ENCODE measurements at places on chromosomes 7 and 10.

- no peak for DNase-seq
These were observed 18.0 kb downstream of the IMPDH1 start for GRCh38 chr7:128391805-128392204.

GRCh38 chr7:8637322-8637721, 203.9 kb downstream of the NXPH1 start:
- no peak for DNase-seq

GRCh38 chr10:5288359-5288758, 76.4 kb upstream of the UCN3 start:
- DNase-seq = no peak

DNA sequence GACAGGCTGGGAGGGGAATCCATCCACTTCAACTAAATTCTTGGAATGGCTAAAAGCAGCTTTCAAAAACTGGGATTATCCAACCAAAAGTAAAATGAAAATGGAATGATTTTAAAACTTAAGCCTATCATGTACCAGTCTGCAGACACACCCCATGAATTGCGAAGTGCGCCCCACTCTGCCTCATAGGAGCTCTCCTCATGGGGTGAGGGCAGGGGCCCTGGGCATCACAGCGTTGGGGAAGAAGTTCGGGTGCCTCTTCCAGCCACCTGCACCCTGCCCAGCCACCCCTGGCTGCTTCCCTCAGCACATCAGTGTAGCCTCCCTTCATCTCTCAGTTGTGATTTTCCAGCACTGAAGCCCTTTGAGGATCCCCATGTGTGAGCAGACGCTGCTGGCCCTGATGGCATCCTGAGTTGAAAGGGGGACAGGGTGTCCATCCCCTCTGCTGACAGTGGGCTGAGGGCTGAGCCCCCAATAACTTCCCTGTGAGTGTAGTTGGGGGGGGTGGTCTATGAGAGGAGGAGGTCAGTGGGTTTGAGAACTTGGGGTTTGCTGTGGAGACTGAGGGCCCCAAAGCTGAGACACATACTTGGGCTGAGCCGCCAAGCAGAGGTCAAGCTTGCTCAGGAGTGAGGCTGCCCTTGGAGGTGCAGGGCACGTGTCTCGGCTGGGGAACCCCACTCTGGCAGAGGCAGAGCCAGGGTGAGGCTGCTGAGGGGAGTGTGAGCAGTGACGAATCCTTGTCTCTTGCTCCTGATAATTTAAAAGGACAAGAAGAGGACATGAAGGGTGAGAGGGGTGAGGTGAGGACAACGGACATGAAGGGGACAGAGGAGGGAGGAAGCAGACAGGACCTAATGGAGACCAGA, 542.1 kb downstream of the TCERG1L start:
- no peak for DNase-seq

GRCh38 chr10:86370006-86370585, 3.5 kb upstream of the GRID1 start:
- no peak for DNase-seq

- DNase-seq = no peak
These were observed 295.5 kb downstream of the MDFIC start for GRCh38 chr7:115217373-115217772.

DNA sequence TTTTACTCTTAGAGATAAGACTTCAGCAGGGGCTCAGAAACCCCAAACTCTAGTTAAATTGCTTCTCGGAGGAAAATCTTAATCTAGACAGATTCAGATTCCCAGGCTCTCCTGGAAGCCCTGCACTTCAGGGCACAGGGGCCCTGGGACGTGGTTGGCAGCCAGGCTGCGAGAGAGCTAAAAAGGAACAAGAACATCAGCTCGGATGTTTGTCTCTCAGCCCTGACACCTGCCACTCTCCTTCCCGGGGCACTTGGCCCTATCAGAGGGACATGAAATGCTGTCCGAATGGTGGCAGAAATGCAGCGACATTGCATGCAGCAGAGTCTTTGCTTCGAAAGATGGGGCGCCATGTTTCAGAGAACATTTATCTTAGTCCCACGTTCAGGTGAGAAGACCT, 166.8 kb downstream of the CCDC3 start:
- no peak for DNase-seq

DNA sequence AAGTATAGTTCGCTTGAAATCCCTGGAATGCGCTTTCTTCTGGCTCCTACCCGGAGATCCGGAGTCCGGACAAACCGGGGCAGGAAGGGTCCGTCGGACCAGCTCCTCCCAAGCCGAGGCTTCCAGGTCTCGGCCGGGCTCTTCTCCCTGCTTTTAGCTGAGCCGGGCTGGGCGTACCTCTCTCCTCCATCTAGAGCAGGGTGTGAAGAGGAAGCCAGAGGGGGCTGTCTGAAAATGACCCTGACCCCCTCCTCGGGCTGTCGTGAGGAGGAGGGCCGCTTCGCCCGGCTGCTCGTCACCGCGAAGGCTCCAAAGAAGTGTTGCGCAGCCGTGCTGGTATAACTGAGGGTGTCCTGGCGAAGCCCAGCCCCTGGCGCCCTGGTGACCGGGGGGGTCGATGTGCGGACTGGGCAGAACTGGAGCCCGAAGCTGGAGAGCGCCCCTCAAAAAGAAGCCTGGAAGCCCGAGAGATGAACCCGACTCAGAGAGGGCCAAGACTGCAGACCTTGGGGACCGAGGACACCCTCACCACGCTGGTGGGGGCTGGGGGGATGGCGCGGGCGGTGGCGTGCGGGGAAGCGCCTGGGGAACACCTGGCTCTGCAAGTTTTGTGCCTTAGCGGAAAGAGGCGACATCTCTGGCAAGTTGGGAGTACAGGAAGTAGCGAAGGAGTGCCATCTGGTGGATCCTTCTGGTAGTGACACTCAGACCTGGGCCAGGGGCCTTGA, 5.7 kb downstream of the KAZALD1 start:
- DNase-seq = peak; percentile 73

GRCh38 chr10:81548160-81548559, 326.8 kb upstream of the NRG3 start:
- no peak for DNase-seq

DNA sequence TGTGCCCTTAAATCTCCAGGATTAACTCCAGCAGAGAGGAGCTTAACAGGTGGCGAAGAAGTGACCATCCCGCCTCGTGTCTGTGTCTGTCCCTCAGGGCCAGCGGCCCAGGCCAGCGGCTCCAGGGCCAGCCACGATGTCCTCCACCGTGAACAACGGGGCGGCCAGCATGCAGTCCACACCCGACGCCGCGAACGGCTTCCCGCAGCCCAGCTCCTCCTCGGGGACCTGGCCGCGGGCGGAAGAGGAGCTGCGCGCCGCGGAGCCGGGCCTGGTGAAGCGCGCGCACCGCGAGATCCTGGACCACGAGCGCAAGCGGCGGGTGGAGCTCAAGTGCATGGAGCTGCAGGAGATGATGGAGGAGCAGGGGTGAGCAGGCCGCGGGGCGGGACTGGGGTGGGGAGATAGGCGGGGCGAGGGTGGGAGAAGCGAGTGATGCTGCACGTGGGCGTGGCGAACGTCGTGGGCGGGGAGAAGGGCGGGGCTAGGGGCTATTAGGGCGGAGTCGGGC, 33.3 kb downstream of the SRRM3 start:
- peak; percentile 64 for DNase-seq

- DNase-seq = no peak
These were observed 10.8 kb downstream of the ICA1 start for GRCh38 chr7:8251195-8251594.

- no peak for DNase-seq
These were observed 106.0 kb downstream of the GRID1 start for GRCh38 chr10:86260564-86260963.

DNA sequence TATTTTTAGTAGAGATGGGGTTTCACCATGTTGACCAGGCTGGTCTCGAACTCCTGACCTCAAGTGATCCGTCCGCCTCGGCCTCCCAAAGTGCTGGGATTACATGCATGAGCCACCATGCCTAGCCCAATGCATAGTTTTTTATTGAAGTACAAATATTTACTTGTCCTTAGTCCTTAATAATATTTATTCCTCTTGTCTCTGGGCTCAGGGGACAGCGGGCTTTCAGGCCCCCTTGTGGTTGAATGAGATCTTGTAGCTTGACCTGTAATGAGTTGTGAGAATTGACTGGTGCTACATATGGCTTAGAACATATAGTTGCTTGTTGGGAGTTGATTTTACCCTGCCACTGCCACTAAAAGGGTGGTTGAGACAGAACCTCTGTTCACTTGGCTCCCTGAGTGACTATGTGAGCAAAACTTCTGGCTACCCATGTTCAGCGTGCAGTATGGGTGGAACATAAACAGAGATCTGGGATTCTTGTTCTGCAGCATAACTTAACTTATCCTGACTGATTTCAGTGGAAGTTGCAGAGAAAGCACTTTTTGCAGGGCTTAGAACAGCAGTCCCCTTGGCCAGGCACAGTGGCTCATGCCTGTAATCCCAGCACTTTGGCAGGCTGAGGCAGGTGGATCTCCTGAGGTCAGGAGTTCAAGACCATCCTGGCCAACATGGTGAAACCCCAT, 14.9 kb downstream of the CCL26 start:
- no peak for DNase-seq

DNA sequence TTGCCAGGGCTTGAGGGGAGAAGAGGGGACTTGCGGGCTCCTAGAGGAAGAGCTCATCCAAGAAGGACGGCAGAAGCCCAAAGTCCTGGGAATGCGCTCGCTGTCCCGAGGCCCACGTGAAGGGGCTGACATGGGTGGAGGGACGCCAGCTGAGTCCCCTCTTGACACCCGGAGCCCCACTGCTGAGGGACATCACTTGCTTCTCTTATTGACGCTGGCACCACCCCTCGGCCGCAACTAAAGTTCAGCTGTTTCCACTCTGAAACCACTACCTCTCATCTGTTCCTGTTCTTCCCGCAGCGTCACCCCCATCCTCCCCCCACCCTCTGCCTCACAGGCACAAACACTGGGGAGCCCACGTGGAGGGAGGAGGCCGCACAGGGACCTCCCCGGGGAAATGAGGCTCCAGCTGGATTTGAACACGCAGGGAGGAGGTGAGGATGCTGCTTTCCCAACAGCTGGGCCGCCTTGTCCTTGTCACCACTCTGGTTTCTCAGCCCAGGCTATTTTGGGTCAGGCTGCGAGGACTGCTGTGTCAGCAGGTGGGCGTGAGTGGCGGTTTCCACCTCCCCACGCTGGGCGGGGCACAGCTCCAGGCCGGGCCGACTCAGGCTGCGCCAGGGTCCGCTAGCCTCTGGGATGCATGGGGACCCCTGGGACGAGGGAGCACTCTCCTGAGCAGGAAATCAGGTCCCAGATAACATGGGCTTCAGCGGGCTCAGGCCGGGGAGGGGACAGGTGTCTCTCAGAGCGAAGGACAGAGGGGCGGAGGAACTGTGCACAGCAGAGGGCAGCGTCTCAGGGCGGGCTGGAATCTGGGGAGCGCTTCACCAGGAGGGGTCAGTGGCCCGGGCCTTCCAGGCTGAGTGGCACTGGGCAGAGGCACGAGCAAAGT, 156.3 kb downstream of the ZNF248 start:
- no peak for DNase-seq

DNA sequence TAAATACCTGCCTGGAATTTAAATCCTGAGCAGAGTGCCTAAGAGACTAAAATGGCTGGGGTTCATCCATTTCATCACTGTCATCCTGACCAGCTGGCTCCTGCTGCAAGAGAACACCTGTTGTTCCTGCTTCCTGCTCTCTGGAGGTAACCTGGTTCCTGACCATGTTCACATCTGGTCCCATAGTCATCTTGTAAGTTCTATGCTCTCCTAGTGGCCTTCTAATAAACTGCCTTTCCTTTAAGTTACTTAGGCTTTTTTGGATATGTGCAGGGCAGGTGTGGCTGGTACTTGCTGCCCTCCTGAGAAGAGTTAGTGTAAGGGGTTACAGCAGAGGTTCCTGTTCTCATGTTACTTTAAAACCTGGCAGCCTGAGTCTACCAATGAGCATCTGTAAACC, 80.0 kb downstream of the NRCAM start:
- DNase-seq = no peak

GRCh38 chr7:85014936-85015660, 171.8 kb downstream of the SEMA3D start:
- DNase-seq = no peak

DNA sequence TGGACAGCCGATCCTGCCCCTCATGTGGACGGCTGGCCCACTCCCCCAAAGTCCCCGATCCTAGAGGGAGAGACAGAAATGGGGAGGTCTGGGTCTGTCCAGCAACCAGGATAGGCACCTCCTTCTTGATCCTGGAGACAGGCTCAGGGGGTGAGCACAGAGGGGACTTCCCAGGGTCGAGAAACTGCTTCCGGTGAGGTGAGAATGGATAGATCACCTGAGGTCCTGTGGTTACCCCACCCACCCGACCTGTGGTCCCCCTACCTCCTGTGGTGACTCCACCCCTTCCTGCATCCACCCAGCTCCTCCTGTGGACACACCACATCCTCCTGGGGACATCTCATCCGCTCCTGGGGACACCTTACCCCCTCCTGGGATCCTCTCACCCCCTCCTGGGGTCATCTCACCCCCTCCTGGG, 27.4 kb upstream of the RASGEF1A start:
- no peak for DNase-seq

GRCh38 chr7:21371360-21371759, 56.5 kb upstream of the SP4 start:
- no peak for DNase-seq

GRCh38 chr7:144763291-144763690, 72.6 kb downstream of the TPK1 start:
- DNase-seq = no peak

- no peak for DNase-seq
These were observed 109.4 kb downstream of the MAD1L1 start for GRCh38 chr7:2123360-2123759.

DNA sequence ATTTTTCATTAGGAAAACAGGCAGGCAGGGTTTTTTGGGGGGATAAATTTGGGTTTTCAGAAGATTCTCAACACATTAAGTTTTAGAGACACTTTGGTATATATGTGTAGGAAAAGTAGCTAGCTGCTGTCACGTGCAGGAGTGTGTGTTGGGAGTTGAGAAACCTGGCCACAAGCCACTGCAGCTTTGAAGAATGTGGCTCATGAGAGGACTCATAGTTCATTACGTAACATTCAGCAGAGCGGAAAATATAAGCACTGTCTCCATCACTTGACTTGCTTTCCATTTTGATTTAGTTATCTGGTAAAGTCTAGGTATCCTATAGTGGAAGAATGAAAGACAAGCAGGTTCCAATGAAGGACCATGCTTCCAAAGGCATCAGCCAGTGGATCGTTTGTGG, 31.2 kb downstream of the SMNDC1 start:
- DNase-seq = peak; percentile 76

DNA sequence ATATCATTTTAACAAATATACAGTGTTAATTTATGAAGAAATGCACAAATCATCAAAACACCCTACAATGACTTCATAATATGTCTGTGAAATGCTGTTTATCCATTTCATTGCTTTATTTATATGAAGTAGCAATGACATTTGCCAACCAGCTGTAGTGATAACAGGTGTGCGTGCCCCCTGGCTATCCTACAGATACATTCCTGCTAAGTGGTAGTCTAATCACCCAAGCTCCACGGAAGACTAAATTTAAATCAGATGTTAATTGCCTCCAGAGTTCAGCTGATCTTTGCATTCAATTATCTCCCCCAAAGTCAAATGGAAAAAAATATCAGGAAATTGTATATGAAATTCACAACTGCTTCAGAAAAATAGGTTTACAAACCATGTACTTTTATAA, 1164.2 kb upstream of the LRRN3 start:
- DNase-seq = no peak

Measured in heart left ventricle (tissue), 16 donors.